ENCODE measurements at places on chromosomes 1 and 21.

DNA sequence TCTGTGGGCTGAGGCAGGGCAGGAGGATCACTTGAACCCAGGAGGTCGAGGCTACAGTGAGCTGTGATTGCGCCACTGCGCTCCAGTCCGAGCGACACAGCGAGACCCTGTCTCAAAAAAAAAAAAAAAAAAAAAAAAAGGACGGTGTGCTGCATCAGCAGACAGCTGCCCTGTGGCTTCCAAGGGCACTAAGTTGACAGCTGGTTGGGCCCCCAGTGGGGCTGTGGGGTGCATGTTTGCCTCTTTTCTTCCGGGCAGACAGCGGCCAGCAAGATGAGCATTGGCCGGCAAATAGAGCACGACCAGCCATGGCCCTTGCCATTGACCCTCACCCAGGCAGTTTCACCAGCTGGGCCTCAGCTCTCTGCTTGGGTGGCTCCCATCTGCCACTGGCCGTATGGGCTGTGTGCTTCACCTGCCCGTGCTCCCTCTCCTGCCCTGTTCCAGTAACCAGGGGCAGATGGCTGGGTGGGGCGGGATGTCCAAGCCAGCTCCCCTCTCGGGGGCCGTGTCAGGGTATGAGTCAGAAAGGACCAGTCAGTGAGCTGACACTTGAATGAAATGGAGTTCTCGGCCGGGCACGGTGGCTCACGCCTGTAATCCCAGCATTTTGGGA lies 12.3 kb upstream of the SLC25A34 start:
- no peak overlapping the region for H3K4me3 ChIP-seq
- no peak for DNase-seq
- H3K36me3 ChIP-seq: peaks cover 5% of the 10 kb centered on the region
- H3K27me3 ChIP-seq: no peaks in the 10 kb centered on the region
- H3K4me1 ChIP-seq: peaks cover 5% of the 10 kb centered on the region

- H3K36me3 ChIP-seq: peaks cover 2% of the 10 kb centered on the region
- peaks cover 7% of the 10 kb centered on the region for H3K4me1 ChIP-seq
Measured at GRCh38 chr1:23872421-23872820, 4.3 kb upstream of the FUCA1 start.

DNA sequence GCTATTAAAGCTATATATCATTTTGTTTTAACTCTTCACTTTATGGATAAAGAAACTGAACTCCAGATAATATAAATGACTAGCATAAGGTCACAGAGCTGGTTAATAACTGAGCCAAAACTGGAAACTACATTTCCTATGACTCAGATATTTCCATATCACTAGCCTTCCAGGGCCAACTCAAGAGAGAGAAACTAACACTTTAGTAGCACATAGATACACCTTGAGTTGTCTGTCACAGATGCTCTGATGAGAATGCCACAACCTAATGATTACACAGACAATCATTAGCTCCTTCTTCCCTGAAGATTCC lies 40.7 kb downstream of the NME7 start:
- no peaks in the 10 kb centered on the region for H3K27me3 ChIP-seq
- H3K4me1 ChIP-seq: no peaks in the 10 kb centered on the region
- H3K4me3 ChIP-seq: no peak overlapping the region
- DNase-seq: no peak

GRCh38 chr1:91745640-91746373 lies 140.1 kb downstream of the TGFBR3 start:
- H3K27ac ChIP-seq: no peak overlapping the region
- H3K27me3 ChIP-seq: no peaks in the 10 kb centered on the region
- H3K36me3 ChIP-seq: peaks cover 52% of the 10 kb centered on the region
- peaks cover 15% of the 10 kb centered on the region for H3K4me1 ChIP-seq

DNA sequence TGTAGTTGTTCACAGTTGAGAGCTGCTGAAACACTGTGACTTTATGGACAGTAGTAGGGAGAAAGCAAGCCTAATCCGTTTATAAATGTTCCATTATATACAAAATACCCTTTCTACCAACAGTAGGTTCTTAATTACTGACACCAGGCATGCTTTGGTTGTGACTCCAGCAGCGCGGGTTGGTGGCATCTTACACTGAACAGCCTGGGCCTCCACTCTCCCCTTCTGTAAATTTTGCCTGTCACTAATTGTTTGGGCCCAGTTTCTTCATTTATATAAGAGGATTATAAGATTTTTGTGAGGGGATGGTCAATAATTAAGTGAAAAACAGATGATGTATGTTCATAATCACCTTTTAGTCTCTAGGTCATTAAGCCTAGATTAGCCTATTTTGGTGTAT lies 58.2 kb downstream of the ITSN1 start:
- H3K27me3 ChIP-seq: no peaks in the 10 kb centered on the region
- no peak overlapping the region for H3K4me3 ChIP-seq
- DNase-seq: no peak
- no peaks in the 10 kb centered on the region for H3K36me3 ChIP-seq
- peaks cover 52% of the 10 kb centered on the region for H3K4me1 ChIP-seq

DNA sequence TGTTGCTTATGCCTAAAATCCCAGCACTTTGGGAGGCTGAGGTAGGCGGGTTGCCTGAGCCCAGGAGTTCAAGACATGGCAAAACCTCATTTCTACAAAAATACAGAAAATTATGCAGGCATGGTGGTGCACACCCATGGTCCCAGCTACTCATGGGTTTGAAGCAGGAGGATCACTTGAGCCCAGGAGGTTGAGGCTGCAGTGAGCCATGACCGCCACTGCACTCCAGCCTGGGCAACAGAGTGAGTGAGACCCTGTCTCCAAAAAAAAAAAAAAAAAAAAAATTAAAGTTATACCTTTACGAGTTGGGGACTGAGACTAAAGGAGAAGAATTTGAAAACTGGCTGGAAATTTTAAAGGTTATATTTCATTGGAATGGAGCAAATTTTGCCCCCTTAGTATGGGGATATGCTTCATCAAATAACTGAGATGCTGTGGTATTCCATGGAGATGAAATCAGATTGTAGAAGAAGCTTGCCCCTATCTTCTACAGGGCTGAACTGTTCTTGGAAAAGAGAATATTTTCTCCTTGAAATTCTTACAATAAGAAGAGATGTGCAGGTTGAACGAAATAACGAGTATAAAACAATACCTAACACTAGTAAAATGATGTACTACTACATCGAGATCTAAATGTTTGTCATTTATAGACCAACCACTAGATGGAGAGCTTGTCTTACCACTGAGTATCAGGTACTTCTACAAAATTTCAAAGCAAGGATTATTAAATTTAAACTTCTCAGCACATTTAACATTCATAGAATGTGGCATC lies 34.9 kb upstream of the SCYL3 start:
- no peaks in the 10 kb centered on the region for H3K36me3 ChIP-seq
- H3K27ac ChIP-seq: no peak overlapping the region
- H3K4me1 ChIP-seq: peaks cover 3% of the 10 kb centered on the region
- H3K4me3 ChIP-seq: no peak overlapping the region

DNA sequence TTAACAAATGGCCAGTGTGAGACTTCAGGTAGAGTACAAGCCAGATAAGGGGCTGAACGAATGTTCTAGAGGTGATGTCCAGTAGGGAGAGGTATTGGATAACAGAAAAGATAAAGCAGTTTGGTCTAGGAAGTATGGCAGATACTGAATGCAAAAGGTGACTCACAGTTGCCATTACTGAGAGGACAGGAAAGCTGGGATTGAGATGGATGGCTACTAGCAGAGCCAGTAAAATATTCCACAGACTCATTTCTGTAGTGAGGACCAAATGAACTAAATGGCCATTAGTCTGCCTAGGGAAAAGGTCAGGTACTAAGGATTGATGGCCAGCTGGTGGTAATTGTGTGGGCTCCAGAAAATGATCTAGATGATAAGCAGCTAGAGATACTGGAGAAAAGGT lies 11.5 kb downstream of the MACO1 start:
- DNase-seq: no peak
- H3K27ac ChIP-seq: no peak overlapping the region
- H3K4me3 ChIP-seq: no peak overlapping the region

GRCh38 chr1:32234792-32235191 lies 12.2 kb upstream of the FAM167B start:
- H3K4me1 ChIP-seq: peaks cover 9% of the 10 kb centered on the region
- no peak for DNase-seq
- H3K27ac ChIP-seq: no peak overlapping the region
- H3K4me3 ChIP-seq: no peak overlapping the region

DNA sequence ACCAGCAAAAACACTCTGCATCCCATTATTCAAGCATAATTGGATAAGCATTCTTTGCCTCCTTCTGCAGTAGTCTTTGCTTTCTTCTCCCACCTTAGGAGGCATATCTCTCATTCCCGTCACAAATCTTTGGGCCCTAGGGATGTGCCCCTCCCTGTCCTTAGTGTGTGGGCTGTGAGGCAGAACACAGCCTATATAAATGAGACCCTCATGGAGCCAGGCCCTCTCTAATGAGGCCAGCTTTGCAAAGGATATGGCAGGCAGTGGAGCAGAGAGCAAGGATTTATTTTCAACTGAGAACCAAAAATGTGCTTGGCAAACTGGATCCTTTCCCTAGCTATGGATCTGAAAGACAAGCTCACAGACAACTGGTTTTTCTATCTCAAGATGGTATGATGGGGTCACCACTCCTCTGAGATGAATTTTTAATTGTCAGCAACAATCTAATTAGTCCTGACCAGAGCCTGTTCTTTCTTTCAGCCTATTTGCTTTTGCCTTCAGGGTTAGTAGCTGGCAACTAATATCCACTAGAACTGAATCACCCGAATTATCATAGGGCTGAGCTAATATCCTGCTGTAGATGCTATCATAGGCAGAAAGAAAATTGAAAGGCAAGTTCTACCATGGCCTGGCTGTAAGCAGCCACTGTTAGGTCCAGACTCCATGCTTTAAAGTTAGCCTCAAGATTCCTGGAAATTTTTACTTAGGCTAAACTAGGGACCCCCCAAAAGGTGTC lies 134.2 kb downstream of the SYT2 start:
- no peak overlapping the region for H3K4me3 ChIP-seq
- DNase-seq: no peak
- H3K36me3 ChIP-seq: peaks cover under 1% of the 10 kb centered on the region
- no peaks in the 10 kb centered on the region for H3K27me3 ChIP-seq

DNA sequence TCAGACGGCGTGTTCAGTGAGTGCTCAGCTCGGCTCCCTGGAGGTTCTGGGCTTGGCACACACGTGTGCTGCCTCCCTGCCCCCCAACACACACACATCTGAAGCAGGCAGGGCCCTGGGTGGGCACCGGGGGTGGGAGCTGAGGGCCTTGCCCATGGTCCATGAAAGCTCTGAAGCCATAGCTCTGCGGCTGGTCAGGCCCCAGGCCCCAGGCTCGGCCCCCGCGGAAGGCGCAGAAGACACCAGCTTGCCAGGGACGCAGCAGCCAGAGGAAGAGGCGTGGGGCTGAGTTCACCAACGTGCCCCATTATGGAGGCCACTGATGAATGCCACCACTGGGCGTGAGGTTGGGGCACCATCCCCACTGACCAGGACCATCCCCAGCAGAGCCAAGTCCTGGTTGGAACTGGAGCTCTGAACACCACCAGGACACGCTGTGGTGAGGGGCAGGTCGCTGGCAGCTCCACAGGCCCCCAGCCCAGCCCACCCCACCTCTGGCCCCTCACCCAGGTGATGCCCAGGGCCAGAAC lies 4.2 kb downstream of the AURKAIP1 start:
- H3K4me1 ChIP-seq: peaks cover 9% of the 10 kb centered on the region
- H3K36me3 ChIP-seq: no peaks in the 10 kb centered on the region
- H3K27ac ChIP-seq: no peak overlapping the region
- H3K4me3 ChIP-seq: no peak overlapping the region
- no peak for DNase-seq
- H3K27me3 ChIP-seq: no peaks in the 10 kb centered on the region

- no peak overlapping the region for H3K4me3 ChIP-seq
- H3K4me1 ChIP-seq: no peaks in the 10 kb centered on the region
- H3K36me3 ChIP-seq: no peaks in the 10 kb centered on the region
- DNase-seq: no peak
Measured at GRCh38 chr1:157829210-157829609, 9.3 kb upstream of the FCRL1 start.

GRCh38 chr1:235327559-235328270 lies at the start of gene ARID4B:
TSS of gene ARID4B (minus strand) at chr1:235328179. CDS start at chr1:235326919, 1,260 bp downstream.
- no peaks in the 10 kb centered on the region for H3K27me3 ChIP-seq
- DNase-seq: peak; percentile 66
- H3K36me3 ChIP-seq: peaks cover 4% of the 10 kb centered on the region
- H3K4me1 ChIP-seq: peaks cover 15% of the 10 kb centered on the region
- peak within 1 kb of the TSS; percentile 97 for H3K27ac ChIP-seq

DNA sequence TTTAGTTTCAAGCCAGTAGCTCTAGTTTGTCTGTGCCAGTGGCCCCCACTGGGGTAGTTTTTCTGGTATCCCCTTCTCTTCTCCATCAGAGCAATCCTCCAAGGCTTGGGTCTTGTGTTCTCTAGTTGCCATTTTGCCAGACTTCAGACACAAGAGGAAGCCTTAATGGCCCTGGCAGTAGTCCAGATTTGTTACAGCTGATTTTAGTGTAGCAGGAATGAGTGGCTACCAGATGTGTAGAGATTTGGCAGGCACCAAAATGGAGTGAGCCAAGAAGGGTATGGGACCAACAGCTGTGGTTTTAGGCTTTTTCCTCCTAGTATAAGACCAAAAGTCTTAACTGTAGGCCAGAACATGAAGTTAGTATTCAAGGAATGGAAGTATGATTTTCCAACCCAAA lies 56.8 kb downstream of the ACP6 start:
- peaks cover 24% of the 10 kb centered on the region for H3K36me3 ChIP-seq
- H3K27me3 ChIP-seq: no peaks in the 10 kb centered on the region
- H3K4me3 ChIP-seq: no peak overlapping the region
- DNase-seq: no peak

DNA sequence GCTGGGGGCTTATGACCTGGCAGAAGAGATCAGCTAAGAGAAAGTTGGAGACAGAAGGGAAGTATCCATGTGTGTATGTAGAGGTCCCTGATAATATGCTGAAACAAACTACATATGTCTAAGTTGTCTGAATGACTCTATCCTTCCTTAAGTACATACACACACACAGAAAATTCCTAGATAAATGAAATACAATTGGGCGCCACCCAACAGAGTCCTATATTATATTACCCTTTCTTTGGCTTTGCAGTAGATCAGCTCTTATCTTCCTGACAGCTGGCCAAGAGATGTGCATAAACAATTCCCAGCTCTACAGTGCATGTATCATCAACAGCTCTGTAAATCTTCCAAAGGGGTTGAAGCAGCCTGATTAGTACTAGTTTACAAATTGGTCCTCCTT lies 40.1 kb downstream of the SORT1 start:
- no peaks in the 10 kb centered on the region for H3K27me3 ChIP-seq
- DNase-seq: no peak
- no peaks in the 10 kb centered on the region for H3K36me3 ChIP-seq
- H3K4me3 ChIP-seq: no peak overlapping the region
- H3K27ac ChIP-seq: no peak overlapping the region
- no peaks in the 10 kb centered on the region for H3K4me1 ChIP-seq

GRCh38 chr1:208387908-208388811 lies 144.0 kb upstream of the PLXNA2 start:
- H3K4me3 ChIP-seq: no peak overlapping the region
- no peaks in the 10 kb centered on the region for H3K36me3 ChIP-seq
- H3K27me3 ChIP-seq: no peaks in the 10 kb centered on the region
- no peak for DNase-seq
- H3K4me1 ChIP-seq: no peaks in the 10 kb centered on the region

GRCh38 chr1:165898837-165899236 lies 71.4 kb downstream of the UCK2 start:
- H3K36me3 ChIP-seq: peaks cover 12% of the 10 kb centered on the region
- no peak for DNase-seq
- no peak overlapping the region for H3K27ac ChIP-seq
- no peak overlapping the region for H3K4me3 ChIP-seq

Data from neural crest cell (in vitro differentiated cells).